ENCODE measurements at places on chromosomes 3 and 15. TPM values are rescaled to one million over a fixed set of nuclear protein-coding genes. Genes with fewer than 3 reads are reported as not detected.

DNA sequence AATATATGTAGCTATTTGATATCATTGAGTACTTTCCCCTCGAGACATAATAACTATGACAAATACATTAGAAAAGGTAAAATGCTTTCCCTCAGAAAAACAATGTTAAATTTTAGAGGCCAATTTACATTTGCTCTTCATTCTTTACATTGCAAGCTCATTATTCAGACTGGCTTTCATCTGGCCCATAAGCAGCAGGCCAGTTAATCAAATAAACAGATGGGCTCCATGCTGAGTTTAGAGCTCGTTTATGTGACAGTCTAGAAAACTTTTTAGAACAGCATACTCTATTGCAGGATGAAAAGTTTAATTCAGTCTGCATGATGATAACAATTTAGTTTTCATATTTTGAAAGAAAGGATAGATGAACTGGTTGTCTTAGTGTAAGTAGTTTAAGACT, 150.6 kb downstream of the DUT start:
- no peak for DNase-seq
- no peaks in the 10 kb centered on the region for H3K36me3 ChIP-seq
- H3K27ac ChIP-seq: no peak overlapping the region
- H3K4me3 ChIP-seq: no peak overlapping the region

- H3K36me3 ChIP-seq: no peaks in the 10 kb centered on the region
- H3K27ac ChIP-seq: no peak overlapping the region
- H3K27me3 ChIP-seq: peaks cover 15% of the 10 kb centered on the region
- H3K4me3 ChIP-seq: no peak overlapping the region
- peaks cover 4% of the 10 kb centered on the region for H3K4me1 ChIP-seq
Measured at GRCh38 chr3:40753291-40753770, 228.6 kb downstream of the ZNF621 start.

The NOX5 gene
- not detected for total RNA-seq

- no peaks in the 10 kb centered on the region for H3K4me1 ChIP-seq
- H3K27me3 ChIP-seq: no peaks in the 10 kb centered on the region
- H3K27ac ChIP-seq: no peak overlapping the region
- no peaks in the 10 kb centered on the region for H3K36me3 ChIP-seq
- no peak for DNase-seq
Measured at GRCh38 chr3:19662486-19662885, 271.5 kb downstream of the EFHB start.

DNA sequence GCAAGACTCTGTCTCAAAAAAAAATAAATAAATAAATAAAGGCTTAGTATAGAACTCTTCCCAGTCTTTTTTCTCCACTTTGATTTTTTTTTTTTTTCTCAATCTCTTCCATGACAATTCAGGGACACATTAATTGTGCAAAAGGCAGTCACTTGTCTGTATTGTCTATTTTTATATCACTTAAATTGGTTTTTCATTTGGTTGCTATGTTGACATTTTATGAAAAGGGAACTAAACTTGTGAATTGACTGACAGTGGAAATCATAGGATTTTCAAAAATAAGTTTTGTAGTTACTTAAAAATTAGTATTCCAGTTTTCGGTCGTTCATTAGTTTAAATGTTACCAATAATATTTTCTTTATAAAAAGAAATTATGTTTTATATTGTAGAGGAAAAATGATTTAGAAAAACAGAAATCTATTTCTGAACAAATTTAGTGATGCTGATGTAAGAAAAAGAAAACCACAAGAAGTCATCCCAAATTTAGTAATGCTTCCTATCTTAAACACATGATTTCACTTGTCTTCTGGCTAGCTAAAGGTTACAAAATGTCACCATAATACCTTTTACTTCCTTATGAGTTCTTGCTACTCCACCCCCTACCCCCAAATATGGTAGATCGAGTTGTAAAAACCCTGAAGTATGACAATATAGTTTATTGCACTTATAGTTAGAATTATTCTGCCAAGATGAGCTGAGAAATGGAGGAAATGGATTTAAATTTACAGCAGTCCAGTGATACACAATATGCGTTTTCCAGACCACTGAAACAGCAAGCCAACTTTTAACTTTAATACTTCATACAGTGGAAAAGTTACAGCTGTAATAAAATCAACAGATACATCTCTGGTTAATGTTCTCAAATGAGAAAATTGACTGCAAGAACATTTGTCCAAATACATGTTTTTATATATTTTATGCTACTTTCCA, 37.0 kb downstream of the PPARG start:
- H3K27me3 ChIP-seq: peaks cover 21% of the 10 kb centered on the region
- peaks cover 2% of the 10 kb centered on the region for H3K4me1 ChIP-seq
